Purkinje cell (primary cell): ENCODE measurements at places on chromosomes 3 and 15. TPM values are rescaled to one million over a fixed set of nuclear protein-coding genes. Genes with fewer than 3 reads are reported as not detected.

HDC gene
- 1.2 and 2.6 TPM in 2 replicates for polyA plus RNA-seq

ROBO1 gene
- 8.3 and 8.6 TPM in 2 replicates for polyA plus RNA-seq

MYL3 gene
- polyA plus RNA-seq: 0.27 TPM in 1 of 2 replicates, not detected in the other

ST8SIA2 gene
- 3.9 and 12.1 TPM in 2 replicates for polyA plus RNA-seq

ERICH6 gene
- polyA plus RNA-seq: 0.79 TPM in 1 of 2 replicates, not detected in the other

ZNF501 gene
- polyA plus RNA-seq: 0.20 and 2.7 TPM in 2 replicates

SGO1 gene
- 0.95 and 1.9 TPM in 2 replicates for polyA plus RNA-seq

TPRG1 gene
- 0.64 TPM in 1 of 2 replicates, not detected in the other for polyA plus RNA-seq

LRRC3B gene
- 7.5 and 14.7 TPM in 2 replicates for polyA plus RNA-seq

GOLGA8T gene
- polyA plus RNA-seq: not detected in 2 replicates

DNASE1L3 gene
- polyA plus RNA-seq: not detected in 2 replicates

TMCO5A gene
- polyA plus RNA-seq: not detected in 2 replicates

FBLN2 gene
- polyA plus RNA-seq: 1.2 and 2.0 TPM in 2 replicates

GNB4 gene
- polyA plus RNA-seq: 2.2 and 4.8 TPM in 2 replicates

MCF2L2 gene
- 7.0 and 21.9 TPM in 2 replicates for polyA plus RNA-seq

C3orf80 gene
- polyA plus RNA-seq: 11.7 and 14.2 TPM in 2 replicates

ZMYND10 gene
- polyA plus RNA-seq: not detected in 2 replicates

PLSCR2 gene
- polyA plus RNA-seq: 9.1 and 10.3 TPM in 2 replicates

COL8A1 gene
- 4.9 and 9.1 TPM in 2 replicates for polyA plus RNA-seq

PFKFB4 gene
- 0.43 and 2.6 TPM in 2 replicates for polyA plus RNA-seq

HTR3E gene
- not detected in 2 replicates for polyA plus RNA-seq

C2CD4A gene
- not detected in 2 replicates for polyA plus RNA-seq

ATR gene
- polyA plus RNA-seq: 45.4 and 63.5 TPM in 2 replicates

ISG20 gene
- 3.4 TPM in 1 of 2 replicates, not detected in the other for polyA plus RNA-seq
